SK-N-SH treated with all-trans-retinoic acid at 6 μM for 48 hours (cell line): ENCODE measurements at places on chromosomes 6 and 20.

DNA sequence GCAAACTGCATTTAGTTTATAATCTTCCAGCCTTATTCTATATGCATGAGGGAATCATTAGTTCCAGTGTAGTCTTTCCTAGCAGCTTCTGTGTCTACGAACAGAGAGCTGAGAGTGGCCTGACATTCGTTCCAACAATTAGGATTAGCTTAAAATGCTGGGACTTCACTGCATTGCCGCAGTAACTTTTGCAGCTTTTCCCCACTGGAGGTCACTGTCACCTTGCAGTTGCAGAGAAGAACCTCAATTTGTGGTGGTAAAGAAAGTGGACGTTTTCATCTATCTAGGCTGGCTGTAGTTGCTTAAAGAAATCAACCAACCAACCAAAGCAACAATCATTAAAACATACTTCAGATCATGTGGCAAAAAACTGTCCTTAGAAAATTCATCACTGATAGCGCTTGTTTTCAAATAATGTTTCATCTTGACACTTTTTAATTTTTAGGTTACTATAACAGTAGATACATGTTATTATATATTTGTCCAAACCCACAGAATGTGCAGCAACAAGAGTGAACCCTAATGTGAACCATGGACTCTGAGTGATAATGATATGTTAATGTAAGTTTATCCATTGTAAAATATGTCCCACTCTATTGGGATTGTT is 12.2 kb downstream of the MYLK4 start:
- peak; percentile 91 for ATAC-seq

DNA sequence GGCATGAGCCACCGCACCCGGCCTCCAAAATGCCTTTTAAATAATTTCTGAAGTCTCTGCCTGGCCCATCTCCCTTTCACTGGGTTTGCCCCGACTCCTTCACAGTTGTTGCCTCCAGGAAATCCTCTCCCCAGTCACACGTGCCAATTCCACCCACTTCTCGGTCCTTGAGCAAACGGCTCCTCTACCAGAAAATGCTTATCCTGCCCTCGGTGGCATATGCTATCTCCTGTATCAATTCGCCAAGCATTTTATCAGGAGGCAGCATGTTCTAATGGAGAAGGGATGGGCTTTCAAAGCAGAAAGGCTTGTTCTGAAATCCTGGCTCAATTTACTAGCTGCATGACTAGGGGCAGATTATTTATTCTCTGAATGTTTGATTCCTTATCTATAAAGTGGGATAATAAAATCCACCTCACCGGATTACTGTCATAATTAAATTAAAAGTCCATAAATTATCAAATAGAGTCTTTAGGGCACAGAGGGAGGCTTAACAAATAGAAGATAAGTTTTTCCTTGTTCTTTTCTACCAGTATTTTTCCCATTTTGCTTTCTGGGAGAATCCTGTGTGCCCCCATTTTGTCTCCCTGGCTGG is 66.3 kb downstream of the PPP1R3G start:
- peak; percentile 24 for ATAC-seq

GRCh38 chr20:10647909-10648308 is 25.9 kb downstream of the JAG1 start:
- ATAC-seq = no peak

DNA sequence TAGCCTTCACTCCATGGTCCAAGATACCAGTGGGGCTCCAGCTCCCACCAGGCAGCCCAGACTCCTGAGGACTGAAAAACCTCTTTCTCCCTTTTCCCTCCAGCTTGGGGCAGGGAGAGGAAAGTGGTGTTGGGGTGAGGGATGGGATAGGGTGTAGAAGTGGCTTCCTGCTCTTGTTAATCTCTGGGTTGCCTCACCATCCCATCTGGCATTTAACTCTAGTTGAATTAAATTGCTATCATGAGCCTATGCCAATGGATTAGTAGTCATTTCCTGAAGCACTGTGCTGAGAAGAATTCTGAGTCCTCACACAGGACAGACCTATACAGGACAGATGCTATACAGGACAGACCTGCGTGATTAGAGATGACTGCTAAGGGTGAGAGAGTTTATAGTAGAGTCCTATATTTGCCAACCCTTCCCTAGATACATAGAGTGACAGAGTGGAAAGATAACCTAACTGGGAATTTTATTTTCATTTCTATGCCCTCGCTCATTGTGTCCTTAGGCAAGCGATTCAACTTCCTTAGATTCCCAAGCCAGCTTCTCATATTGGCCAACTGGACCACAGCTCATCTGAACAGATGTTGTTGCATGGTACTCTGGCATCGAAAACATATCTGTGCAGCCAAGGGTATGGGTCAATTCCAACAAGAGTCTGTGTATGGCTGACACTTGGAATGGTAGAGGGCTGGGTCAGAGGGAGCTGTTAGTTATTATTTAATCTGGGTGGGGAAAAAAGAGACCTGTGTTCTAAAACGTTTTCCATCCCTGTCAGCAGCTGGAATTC is 42.8 kb downstream of the MCHR2 start:
- ATAC-seq = no peak

DNA sequence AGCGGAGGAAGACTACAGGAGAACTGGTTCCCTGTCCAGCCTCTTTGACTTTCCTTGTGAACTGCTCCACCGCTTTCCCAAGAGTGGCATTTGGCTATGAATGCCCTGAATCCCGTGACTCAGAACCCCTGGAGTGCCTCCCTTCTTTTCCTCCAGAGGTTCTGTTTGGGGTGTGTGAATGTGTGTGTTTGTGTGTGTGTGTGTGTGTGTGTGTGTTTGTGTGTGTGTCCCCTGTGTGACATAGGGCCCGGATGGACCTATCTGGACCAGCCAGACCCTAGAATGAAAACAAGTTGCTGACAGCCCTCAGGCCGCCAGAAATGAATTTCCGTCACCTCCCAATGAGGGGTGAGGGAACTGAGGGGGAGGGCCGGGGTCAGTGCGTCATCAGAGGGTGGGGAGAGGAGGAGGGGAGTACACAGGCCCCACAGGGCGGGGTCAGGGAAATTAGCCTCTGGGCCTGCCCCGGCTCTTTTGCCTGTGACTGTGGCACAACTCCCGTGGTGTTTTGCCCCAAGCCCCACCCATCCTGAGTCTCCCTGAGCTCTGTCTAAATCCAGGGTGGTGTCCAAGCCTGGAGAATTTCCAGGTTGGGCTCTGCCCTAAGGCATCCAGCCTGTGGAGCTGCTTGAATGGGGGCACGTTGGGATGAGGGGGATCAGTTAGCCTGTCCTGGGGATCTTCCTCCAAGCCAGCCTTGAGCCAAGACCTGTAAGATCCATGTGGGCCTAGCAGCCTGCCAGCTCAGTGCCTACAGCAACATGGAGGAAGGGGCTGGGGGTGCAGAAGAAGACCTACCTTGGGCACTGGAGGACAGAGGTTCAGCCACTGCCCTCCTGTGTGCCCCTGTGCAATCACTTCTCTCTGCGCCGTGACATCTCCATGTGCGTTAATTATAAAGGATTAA is 15.2 kb upstream of the MRPS18A start:
- ATAC-seq = peak; percentile 30; the same call in 2 of the 3 replicates

DNA sequence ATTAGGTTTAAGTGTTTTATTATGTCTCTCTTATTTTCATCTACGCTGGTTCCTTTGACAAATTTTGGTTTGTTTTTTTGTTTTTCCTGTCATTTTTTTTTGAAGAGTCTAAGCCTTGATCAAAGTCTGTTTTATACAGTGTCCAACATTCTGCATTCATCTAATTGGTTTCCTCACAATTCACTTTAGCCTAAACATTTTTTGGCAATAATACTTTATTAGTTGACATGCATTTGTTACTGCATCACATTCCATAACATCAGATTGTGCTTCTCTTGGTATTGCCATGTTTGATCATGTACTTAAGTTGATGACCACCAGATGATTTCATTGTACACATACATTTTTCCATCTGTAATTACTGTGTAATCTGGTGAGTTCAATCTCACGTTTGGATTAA is 173.2 kb downstream of the ZFAND3 start:
- ATAC-seq = no peak

GRCh38 chr6:143465546-143465945 is 14.9 kb downstream of the PEX3 start:
- ATAC-seq = no peak

- no peak for ATAC-seq
Measured at GRCh38 chr6:6024220-6024619, 17.5 kb upstream of the NRN1 start.

GRCh38 chr20:31909253-31910070 is 39.0 kb downstream of the TTLL9 start:
- ATAC-seq = no peak

GRCh38 chr6:12506159-12506558 is 210.4 kb upstream of the PHACTR1 start:
- ATAC-seq = no peak

- no peak for ATAC-seq
Measured at GRCh38 chr20:63704749-63705117, 3.0 kb downstream of the ARFRP1 start.

DNA sequence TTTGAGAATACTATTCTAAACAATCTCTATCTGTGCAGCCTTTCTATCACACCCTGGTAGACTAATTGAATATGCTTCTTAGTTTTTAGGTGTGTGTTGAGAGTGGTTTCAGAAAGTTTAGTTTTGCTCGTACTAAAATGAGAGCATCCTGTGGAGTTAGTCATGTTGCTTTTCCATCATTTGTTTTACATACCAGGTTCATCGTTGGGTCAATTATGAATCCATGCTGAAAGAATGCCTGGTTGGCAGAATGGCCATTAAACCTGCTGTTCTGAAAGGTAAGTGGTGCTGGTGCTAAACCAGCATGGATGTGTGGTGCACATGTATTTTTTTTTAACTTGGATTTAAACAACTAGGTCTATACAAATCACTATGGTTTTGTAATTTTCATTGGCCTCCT is 49.3 kb downstream of the CYB5R4 start:
- ATAC-seq = no peak; the same call in 2 of the 3 replicates
